GM23338 (cell line): ENCODE measurements at places on chromosomes 6 and 20. TPM values are rescaled to one million over a fixed set of nuclear protein-coding genes. Genes with fewer than 3 reads are reported as not detected.

DNA sequence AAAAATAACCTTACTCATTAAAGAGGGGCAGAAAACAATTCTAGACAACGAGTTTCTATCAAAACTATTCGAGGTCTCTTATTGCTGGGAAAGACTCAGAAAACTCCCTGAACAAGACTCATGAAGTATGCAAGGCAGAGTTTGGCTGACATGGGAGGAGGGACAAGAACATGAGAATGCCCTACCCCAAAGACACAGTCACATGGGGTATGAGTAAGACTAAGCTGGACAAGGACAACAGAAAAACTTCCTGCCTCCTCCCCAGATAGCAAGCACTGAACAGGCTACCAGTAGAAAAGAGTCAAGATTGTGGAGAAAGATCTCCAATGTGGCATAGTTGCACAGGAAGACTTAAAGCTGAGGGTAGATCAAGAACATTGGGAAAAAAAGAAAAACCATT is 39.7 kb upstream of the PHIP start:
- no peaks in the 10 kb centered on the region for H3K36me3 ChIP-seq
- DNase-seq = no peak
- H3K27ac ChIP-seq = no peak overlapping the region

- no peak overlapping the region for H3K4me3 ChIP-seq
- peaks cover 6% of the 10 kb centered on the region; the same call in 1 of the 2 replicates for H3K27me3 ChIP-seq
- no peak overlapping the region for H3K27ac ChIP-seq
- peaks cover 9% of the 10 kb centered on the region; the same call in 1 of the 2 replicates for H3K4me1 ChIP-seq
- no peaks in the 10 kb centered on the region for H3K36me3 ChIP-seq
- no peak for DNase-seq
These were observed 146.6 kb upstream of the PRSS16 start for GRCh38 chr6:27100921-27101320.

DNA sequence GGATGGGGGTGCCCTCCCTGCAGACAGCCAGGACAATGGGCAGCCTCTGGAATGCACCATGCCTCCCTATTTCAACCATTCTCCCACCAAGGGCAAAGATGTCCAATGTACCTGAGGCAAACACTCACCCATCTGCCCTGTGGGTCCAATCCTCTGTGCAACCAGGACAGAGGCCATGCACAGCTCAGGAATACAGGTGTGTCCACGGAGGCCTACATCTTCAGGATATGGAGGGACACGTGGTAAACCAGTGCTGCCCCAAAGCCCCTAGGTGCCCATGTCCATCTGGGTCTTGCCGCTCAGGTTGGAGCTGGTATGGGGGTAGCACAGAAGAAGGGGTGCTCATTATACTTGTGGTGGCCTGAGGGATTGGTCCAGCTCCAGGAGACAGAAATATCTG is 20.4 kb upstream of the TAF8 start:
- no peaks in the 10 kb centered on the region for H3K27me3 ChIP-seq
- no peak overlapping the region for H3K27ac ChIP-seq
- peaks cover 9% of the 10 kb centered on the region; the same call in 1 of the 2 replicates for H3K4me1 ChIP-seq
- H3K4me3 ChIP-seq = no peak overlapping the region
- DNase-seq = no peak

DNA sequence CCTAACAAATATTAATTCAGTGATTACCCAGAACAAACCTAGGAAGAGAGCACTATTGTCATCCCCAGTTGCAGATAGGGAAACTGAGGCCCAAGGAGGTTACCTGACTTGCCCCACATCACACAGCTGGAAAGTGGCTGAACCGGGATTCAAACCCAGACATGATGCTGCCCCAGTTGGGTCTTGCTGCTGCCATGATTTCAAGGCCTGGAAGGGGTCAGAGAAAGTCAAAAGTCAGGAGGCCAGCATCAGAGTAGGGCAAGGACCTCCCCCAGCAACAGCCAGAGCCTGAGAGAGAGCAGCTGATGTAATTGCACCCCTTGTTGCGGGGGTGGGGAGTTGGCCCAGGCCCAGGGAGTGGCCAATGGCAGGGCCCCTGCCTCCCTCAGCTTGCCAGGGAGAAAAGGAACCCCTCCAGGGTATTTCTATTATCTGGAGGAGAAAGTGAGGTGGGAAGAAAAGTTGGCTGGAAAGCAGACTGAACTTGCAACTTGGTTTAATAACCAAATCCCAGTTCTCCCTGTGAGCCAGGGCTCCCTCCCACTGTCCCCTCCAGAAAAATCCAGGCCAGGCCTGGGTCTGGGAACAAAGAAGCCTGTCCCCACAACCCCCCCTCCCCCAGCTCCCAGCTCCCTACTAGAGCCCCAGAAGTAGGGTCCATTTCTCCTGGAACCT is 83.6 kb downstream of the MRPL14 start:
- no peaks in the 10 kb centered on the region for H3K27me3 ChIP-seq
- no peak overlapping the region for H3K4me3 ChIP-seq
- H3K36me3 ChIP-seq = no peaks in the 10 kb centered on the region
- peaks cover 19% of the 10 kb centered on the region for H3K4me1 ChIP-seq
- H3K27ac ChIP-seq = peak overlapping the region; percentile 48; the same call in 1 of the 2 replicates

DNA sequence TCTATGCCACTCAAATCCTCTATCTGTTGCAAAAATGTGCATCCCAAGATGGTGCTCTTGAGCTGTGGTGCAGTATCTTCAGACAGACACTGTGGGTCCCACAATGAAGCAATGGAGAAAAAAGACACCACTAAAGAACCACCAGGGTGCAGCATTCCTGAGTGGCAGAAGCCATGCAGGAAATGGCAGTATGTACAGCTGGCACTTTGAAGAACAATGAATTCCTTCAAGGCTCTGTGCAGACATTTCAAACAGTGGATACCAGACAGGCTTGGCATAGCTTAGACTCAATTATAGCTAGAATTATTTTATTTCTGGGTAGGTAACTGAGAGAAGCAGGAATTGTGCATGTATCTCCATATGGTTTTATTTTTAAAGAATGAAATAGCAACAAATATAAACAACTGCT is 24.0 kb upstream of the HDAC2 start:
- no peak overlapping the region for H3K27ac ChIP-seq
- peak; percentile 81 for DNase-seq
- H3K4me1 ChIP-seq = 0 out of 2 replicates have a peak, but pooled peaks cover 8% of the 10 kb centered on the region

GRCh38 chr20:35598476-35598875 is 17.2 kb upstream of the SPAG4 start:
- H3K36me3 ChIP-seq = no peaks in the 10 kb centered on the region
- H3K4me1 ChIP-seq = no peaks in the 10 kb centered on the region
- no peak overlapping the region for H3K27ac ChIP-seq
- peaks cover 40% of the 10 kb centered on the region for H3K27me3 ChIP-seq
- DNase-seq = no peak

GRCh38 chr6:139600343-139600742 is 225.9 kb upstream of the CITED2 start:
- no peaks in the 10 kb centered on the region for H3K36me3 ChIP-seq
- no peak for DNase-seq
- no peak overlapping the region for H3K4me3 ChIP-seq
- H3K27me3 ChIP-seq = no peaks in the 10 kb centered on the region

Gene MRPL18
- total RNA-seq = 91.3 and 91.4 TPM in 2 replicates

DNA sequence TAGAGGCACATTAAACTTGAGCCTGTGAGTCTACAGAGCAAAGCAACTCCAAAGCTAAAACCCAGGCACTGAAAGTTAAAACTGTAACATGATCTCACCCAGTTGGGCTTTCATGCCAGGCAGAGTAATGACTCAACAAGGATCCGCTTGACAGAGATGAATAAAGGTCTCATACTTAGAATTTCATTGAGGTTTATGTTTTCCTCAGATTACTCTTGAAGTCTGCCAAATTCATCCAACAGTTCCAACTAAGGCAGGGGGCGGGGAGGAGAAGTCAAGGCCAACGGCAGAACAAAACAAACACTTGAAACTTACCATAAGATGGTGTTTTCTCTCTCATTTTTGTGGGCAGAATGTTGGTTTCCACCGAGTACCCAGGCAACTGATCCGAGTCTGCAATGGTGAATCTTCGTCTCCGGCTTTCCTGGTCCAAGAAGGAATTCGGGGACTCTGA is 54.0 kb upstream of the IPCEF1 start:
- no peak overlapping the region for H3K27ac ChIP-seq
- no peak overlapping the region for H3K4me3 ChIP-seq
- H3K27me3 ChIP-seq = no peaks in the 10 kb centered on the region
- H3K4me1 ChIP-seq = 0 out of 2 replicates have a peak, but pooled peaks cover 5% of the 10 kb centered on the region
- DNase-seq = peak; percentile 40

Gene OLIG3
- total RNA-seq = 0.27 and 1.1 TPM in 2 replicates

GRCh38 chr6:144286503-144287393 is 1.6 kb downstream of the UTRN start:
- peak; percentile 95 for DNase-seq
- H3K4me1 ChIP-seq = peaks cover 16% of the 10 kb centered on the region
- H3K4me3 ChIP-seq = peak overlapping the region; percentile 80
- no peak overlapping the region for H3K27ac ChIP-seq
- H3K36me3 ChIP-seq = no peaks in the 10 kb centered on the region

- DNase-seq = no peak
- H3K27me3 ChIP-seq = no peaks in the 10 kb centered on the region
- no peaks in the 10 kb centered on the region; the same call in 1 of the 2 replicates for H3K36me3 ChIP-seq
These were observed 492.0 kb upstream of the MARCKS start for GRCh38 chr6:113365191-113365590.

Gene TNFRSF6B
- 0.28 and 3.8 TPM in 2 replicates for total RNA-seq

Gene RFX6
- total RNA-seq = 0.31 and 0.35 TPM in 2 replicates

Gene RBM24
- total RNA-seq = 0.58 and 1.3 TPM in 2 replicates

- H3K27me3 ChIP-seq = no peaks in the 10 kb centered on the region
- H3K36me3 ChIP-seq = no peaks in the 10 kb centered on the region
- peaks cover 33% of the 10 kb centered on the region for H3K4me1 ChIP-seq
- H3K27ac ChIP-seq = peak overlapping the region; percentile 98
- DNase-seq = no peak
- H3K4me3 ChIP-seq = peak overlapping the region; percentile 69
These were observed 57.7 kb upstream of the HFE start for GRCh38 chr6:26029570-26029856.

- H3K27me3 ChIP-seq = no peaks in the 10 kb centered on the region
- no peak overlapping the region for H3K27ac ChIP-seq
- no peaks in the 10 kb centered on the region for H3K36me3 ChIP-seq
- H3K4me3 ChIP-seq = no peak overlapping the region
- H3K4me1 ChIP-seq = peaks cover 3% of the 10 kb centered on the region; the same call in 1 of the 2 replicates
- no peak for DNase-seq
These were observed 26.1 kb upstream of the DSP start for GRCh38 chr6:7515363-7515762.

- H3K4me1 ChIP-seq = peaks cover 13% of the 10 kb centered on the region
- H3K4me3 ChIP-seq = no peak overlapping the region
- no peak overlapping the region for H3K27ac ChIP-seq
These were observed 24.7 kb downstream of the C20orf203 start for GRCh38 chr20:32648761-32649650.

Gene COL9A3
- total RNA-seq = 110 and 113 TPM in 2 replicates

Gene FOXS1
- not detected in 2 replicates for total RNA-seq

GRCh38 chr20:54668271-54669039 is 193.1 kb downstream of the DOK5 start:
- H3K4me3 ChIP-seq = no peak overlapping the region
- peak; percentile 69 for DNase-seq
- H3K27ac ChIP-seq = no peak overlapping the region
- H3K36me3 ChIP-seq = no peaks in the 10 kb centered on the region; the same call in 1 of the 2 replicates

Gene CCNC
- total RNA-seq = 143 and 175 TPM in 2 replicates

Gene HTR1E
- total RNA-seq = 0.19 TPM in 1 of 2 replicates, not detected in the other

GRCh38 chr6:57190140-57190539 is 18.0 kb downstream of the BAG2 start:
- H3K36me3 ChIP-seq = peaks cover 3% of the 10 kb centered on the region
- H3K27ac ChIP-seq = no peak overlapping the region
- DNase-seq = no peak
- no peaks in the 10 kb centered on the region for H3K27me3 ChIP-seq
- no peak overlapping the region for H3K4me3 ChIP-seq

DNA sequence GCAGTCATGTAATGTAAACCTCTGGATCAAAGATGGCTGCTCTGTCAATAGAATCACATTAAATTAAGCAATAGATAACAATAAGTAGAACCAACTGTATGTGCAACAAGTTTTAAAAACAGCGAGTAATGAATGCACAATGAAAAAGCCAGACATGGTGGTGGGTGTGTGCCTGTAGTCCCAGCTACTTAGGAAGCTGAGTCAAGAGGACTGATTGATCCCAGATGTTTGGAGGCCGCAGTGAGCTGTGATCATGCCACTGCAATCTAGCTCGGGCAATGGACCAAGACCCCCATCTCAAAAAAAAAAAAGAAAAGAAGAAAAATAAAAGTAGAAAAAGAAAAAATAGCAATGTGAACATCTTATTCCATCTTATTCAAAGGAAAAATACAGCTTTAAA is 558.7 kb upstream of the MMS22L start:
- peaks cover 13% of the 10 kb centered on the region for H3K4me1 ChIP-seq
- H3K27me3 ChIP-seq = no peaks in the 10 kb centered on the region
- no peak for DNase-seq
- no peak overlapping the region for H3K27ac ChIP-seq

GRCh38 chr6:125558241-125558843 is 191.1 kb upstream of the HEY2 start:
- H3K27ac ChIP-seq = no peak overlapping the region
- no peaks in the 10 kb centered on the region for H3K4me1 ChIP-seq
- no peak overlapping the region for H3K4me3 ChIP-seq

GRCh38 chr20:8933381-8933807 is 135.5 kb upstream of the PLCB4 start:
- H3K27ac ChIP-seq = no peak overlapping the region
- no peaks in the 10 kb centered on the region for H3K36me3 ChIP-seq
- no peaks in the 10 kb centered on the region for H3K27me3 ChIP-seq
- peak; percentile 14 for DNase-seq

GRCh38 chr20:36155991-36156390 is 1.5 kb downstream of the EPB41L1 start:
- H3K27me3 ChIP-seq = no peaks in the 10 kb centered on the region
- no peak overlapping the region for H3K4me3 ChIP-seq
- no peaks in the 10 kb centered on the region for H3K36me3 ChIP-seq
- no peak for DNase-seq

Gene BPI
- total RNA-seq = not detected in 2 replicates

GRCh38 chr6:152821525-152821924 is 70.9 kb downstream of the VIP start:
- H3K36me3 ChIP-seq = no peaks in the 10 kb centered on the region
- 0 out of 2 replicates have a peak, but pooled peaks cover 7% of the 10 kb centered on the region for H3K4me1 ChIP-seq
- H3K27me3 ChIP-seq = no peaks in the 10 kb centered on the region
- no peak overlapping the region for H3K27ac ChIP-seq
- DNase-seq = peak; percentile 67
